D341Med (cell line): ENCODE measurements at places on chromosomes 12 and 14.

- no peak for DNase-seq
These were observed 1.9 kb upstream of the KRT85 start for GRCh38 chr12:52369211-52369610.

GRCh38 chr12:52444647-52445595, 7.0 kb downstream of the KRT6B start:
- DNase-seq, result no peak

- peak; percentile 97 for DNase-seq
These were observed 10.8 kb downstream of the BHLHE41 start for GRCh38 chr12:26113853-26114719.

GRCh38 chr12:53729644-53730043, 2.4 kb upstream of the CALCOCO1 start:
- DNase-seq, result no peak

DNA sequence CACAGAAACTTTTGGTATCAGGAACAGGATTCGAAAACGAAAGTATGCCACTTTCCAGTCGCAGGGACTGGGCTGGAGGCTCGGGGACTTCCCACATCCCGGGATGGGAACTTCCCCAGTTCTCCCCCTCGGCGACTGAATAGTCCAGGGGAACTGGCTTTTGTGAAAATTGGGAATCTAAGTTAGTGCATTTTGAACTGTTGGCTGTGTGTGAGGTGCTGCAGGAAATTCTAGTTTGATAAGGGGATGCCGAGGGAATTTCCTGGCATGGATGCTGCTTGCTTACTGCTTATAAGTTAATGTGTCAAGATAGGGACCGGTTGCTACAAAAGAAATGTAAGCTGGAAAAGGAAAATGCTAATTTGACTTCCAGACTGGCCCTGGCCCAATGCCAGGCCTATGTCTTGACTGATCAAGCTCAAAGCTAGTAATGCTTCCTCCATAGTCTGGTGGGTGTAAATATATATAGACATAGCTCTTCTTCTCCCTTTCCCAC, 73.4 kb upstream of the EIF5 start:
- DNase-seq, result no peak

GRCh38 chr12:132527186-132527882, 37.4 kb downstream of the FBRSL1 start:
- no peak for DNase-seq

DNA sequence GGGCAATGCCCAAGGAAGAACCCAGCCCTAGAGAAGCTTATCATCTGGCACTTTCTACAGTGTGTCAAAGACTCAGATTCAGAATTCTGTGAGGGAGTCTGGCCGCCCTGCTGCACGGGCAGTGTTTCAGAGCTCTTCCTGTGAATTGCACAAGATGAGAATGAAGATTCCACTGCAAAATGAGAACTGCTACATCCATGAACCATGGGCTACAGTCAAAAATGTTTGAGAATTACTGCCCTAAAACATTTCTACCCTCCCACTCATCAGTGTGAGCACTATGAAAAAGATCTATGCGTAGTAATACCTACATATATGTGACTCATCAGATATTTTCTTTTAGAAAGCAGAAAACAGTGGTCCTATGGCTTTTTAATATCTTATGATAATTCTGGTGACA, 104.0 kb downstream of the STAB2 start:
- DNase-seq, result no peak

- no peak for DNase-seq
These were observed 152.3 kb downstream of the DIO2 start for GRCh38 chr14:80059041-80059440.

- no peak for DNase-seq
These were observed 26.6 kb downstream of the RASSF3 start for GRCh38 chr12:64636856-64637255.

GRCh38 chr12:132385923-132386751, 56.7 kb upstream of the GALNT9 start:
- no peak for DNase-seq

DNA sequence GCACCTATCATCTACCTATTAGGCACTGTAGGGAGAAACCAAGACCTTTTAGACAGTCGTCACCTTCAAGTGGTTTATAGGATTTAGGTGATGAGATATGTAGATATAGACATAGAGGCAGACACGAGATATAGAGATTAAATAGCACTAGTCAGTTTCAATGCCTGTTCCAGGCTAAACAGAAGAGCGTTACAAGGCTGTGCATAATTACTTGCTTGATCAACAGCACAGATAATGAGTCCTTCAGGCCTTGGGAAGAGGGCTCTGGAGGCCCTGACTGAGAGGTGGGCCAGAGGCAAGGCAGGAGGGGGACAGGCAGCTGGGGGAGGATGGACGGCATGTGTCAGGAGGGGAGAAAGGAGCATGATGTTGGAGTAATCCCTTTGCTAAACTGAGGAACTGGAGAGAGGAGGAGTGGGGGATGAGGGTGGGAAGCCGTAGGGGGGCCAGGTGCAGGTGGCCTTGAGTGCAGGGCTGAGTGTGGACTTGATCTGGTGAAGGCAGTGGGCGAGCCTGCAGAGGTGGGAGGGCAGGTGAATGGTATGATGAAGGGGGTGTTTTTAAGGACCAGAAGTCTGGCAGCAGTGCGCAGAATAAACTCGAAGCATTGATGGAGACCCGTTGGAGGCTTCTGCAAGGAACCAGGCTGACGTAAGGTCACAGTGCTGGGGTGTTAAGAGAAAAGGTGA, 43.9 kb upstream of the ATP23 start:
- DNase-seq, result no peak

GRCh38 chr14:86311151-86311550, 781.2 kb downstream of the FLRT2 start:
- DNase-seq, result no peak

DNA sequence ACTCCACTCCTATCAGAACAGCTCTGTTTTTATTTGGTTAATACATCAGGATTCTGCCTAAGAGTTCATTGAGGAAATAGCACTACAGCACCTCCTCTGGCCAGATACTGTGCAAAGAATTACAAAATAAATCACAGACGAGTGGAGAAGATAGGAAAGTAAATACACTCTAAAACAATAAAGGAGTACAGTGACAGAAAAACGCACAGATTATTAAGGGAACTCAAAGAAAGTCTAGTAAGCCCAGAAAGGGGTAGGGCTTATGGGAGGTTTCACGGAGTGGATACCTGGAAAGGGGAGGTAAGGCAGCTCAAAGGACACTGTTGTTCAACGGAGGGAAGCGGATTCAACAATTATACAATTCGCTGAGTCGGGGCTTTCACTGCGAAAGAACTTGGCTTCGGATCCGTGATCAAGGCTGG, 5.5 kb downstream of the OR10AD1 start:
- DNase-seq, result no peak
